ENCODE measurements at places on chromosomes 7 and 10.

- no peak for DNase-seq
These were observed 4.6 kb downstream of the BMI1 start for GRCh38 chr10:22325272-22326144.

- no peak for DNase-seq
These were observed 41.5 kb upstream of the DGKI start for GRCh38 chr7:137888241-137888640.

- DNase-seq: no peak
These were observed 81.7 kb downstream of the RNF32 start for GRCh38 chr7:156722043-156722826.

GRCh38 chr7:116862951-116863670, 724 bp downstream of the CAPZA2 start:
- no peak for DNase-seq

GRCh38 chr7:134922720-134923704, 63.3 kb upstream of the AGBL3 start:
- no peak for DNase-seq

- no peak for DNase-seq
These were observed 80.7 kb upstream of the ARHGAP21 start for GRCh38 chr10:24804392-24804791.

DNA sequence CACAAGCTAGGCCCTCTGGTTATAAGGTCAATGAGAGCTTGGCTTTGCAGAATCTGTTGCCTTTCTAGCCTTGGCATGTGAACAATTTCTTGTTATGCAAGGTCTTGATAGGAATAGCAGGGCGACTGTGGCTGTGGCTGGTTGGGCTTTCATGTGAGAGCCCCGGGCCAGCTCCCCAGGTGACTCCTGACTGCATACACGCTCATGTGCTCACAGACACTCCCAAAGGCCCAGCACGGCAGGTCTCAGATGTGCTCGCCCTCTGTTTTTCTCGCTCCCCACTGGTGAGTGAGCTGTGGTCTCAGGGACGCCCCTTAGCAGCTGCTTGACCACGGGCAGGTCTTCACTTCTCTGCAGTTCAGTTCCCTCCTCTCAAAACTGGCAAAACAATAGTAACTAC, 37.1 kb upstream of the ZNF32 start:
- DNase-seq: no peak

DNA sequence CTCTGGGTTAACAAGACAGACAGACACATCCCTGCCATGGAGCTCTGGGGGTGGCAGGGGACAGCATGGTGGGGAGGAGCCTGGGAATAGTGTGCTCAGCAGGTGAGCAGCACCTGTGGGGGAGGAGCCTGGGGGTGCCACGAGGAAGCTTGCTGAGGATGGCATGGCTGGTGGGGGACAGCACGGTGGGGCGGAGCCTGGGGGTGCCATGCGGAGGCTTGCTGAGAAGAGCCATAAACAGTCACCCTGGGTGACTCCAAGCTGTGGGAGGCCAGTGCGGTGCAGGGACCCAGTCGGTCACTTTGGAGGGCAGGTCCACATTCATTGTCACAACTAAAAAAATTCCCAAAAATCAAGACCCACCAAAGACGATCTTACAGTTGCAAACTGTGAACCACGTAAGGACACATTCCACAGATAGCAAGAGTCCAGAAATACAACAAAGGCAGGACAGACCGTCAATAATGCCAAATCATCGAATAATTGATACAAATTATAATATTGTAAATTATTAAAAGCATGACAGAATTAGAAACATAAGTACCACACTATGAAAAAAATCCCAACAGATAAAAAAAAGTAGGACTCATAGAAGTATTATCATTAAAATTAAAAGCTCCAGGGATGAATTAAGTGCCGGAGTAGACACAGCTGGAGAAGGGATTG, 24.4 kb downstream of the NKX6-2 start:
- DNase-seq: no peak

GRCh38 chr7:101602484-101603241, 26.4 kb downstream of the MYL10 start:
- no peak for DNase-seq

- no peak for DNase-seq
These were observed 56.5 kb downstream of the FIGNL1 start for GRCh38 chr7:50393547-50394252.

- DNase-seq: no peak
These were observed 84.1 kb upstream of the ZNF479 start for GRCh38 chr7:57216340-57216739.

DNA sequence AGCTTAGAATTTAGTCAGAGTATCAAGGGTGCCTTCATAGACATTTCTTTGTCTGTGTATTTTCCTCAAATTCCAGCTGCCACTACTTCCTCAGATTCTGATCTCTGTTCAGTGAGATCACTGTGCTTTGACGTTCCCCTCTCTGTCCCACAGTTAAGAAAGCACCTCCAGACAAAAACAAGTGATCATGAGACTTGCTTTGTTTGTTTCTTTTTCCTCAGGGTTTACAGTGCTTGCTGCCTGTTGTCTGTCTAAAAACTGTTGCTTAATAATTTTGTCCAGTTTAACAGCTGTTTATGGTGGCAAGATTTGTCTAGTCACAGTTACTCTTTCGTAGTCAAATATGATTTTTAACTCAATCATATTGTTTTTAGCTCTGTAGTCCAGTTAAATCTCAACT, 29.1 kb downstream of the TRUB1 start:
- DNase-seq: no peak

DNA sequence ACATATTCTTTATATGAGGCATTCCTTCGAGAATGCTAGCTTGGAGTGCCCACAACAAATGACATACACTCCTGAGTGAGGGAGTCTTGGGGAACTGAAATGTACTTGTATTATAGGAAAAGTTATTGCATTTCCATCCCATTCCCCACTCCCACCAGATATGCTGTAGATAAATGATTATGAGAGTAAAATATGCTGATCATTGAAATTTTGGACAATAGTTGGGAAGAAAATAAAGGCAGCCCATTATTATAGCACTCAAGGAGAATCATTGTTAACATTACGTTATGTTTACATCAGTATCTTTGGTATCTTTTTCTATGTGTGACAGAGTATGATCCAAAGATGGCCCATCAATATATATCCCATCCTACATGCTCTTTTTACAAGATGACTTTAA, 194.4 kb downstream of the GATA3 start:
- DNase-seq: no peak

DNA sequence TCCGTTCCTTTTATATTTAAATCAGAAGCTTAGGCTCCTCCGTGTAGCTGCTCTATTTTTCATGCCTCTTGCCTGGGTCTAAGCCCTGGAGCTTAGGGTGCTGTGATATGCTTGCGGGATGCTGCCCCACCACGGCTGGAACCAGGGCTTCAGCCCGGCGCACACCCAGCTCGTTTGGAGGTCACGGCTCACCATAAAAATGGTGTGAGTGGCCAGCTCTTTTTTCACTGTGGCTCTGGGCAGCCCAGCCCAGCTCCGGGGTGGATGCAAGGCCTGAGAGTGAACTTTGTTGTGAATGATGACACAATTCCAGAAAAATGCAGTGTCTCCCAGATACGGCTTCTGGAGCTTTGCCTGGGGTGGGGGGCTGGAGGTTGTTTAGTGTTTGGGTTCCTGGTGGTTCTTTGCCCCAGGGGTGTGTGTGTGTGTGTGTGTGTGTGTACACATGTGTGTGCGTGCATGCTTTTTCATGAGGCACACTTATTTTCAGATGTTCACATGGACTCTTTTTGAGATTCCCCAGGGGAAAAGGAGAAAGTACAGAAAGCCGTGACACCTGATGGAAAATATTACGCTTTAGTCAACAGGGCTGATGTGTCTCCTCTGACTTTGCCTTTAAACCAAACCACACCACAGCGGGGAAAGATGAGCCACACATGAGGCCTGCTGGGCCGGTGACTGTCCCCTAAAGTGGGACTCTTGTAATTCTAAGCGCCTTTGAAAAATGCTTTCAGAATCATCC, 46.2 kb downstream of the GRK5 start:
- DNase-seq: no peak

- DNase-seq: no peak
These were observed 339.6 kb upstream of the VWC2 start for GRCh38 chr7:49433794-49434193.

GRCh38 chr10:78660446-78661106, 408.2 kb upstream of the ZMIZ1 start:
- no peak for DNase-seq

GRCh38 chr7:776992-777727, 50.1 kb upstream of the PRKAR1B start:
- no peak for DNase-seq

DNA sequence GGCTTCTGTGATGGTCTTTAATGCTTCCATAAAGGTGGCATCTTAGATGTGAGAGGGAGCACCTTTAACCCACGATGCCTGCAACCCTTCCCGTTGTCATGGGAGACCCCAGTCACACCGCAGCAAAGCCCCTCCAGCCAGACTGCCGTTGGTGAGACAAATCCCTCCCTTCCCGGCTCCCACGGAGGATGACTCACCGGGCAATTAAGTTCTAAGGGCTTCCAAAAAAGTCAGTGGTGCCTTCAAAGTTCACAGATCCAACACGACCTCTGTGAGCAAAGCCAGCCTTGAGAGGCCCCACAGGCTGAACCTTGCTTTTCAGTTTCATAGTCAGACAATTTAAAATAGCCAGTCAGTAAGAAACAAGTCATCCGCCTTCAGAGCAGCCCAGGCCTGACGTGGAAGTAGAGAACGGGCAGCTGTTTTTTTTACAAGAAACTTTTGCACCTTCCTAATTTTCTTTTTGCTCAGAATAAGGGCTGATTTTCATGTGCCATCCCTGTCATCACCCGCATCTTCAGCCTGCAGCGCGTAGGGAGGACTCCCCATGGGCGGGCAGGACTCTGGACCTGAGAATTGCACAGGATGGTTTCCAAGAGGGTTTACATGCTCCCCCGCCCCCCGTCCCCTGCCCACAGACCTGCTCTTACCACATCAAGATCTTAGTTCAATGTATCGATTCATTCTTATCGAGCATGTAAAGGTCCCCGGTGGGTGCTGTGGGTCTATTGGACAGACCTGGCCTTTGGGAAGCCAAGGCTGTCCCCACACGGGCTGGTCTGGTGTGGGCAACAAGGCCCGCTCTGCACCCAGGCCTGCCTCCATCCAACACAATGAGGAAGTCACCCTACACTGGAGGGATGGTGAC, 333.9 kb downstream of the DNAJB6 start:
- DNase-seq: no peak

- no peak for DNase-seq
These were observed 387.6 kb upstream of the NRP1 start for GRCh38 chr10:33722067-33722466.
